Gastrocnemius medialis (tissue), 4 donors: ENCODE measurements at places on chromosomes 5 and 9. TPM values are rescaled to one million over a fixed set of nuclear protein-coding genes. Genes with fewer than 3 reads are reported as not detected.

The SPINK6 gene
- not detected for total RNA-seq

The LURAP1L gene
- total RNA-seq = 2.2 TPM

The AHRR gene
- 1.3 TPM for total RNA-seq

The ACOT12 gene
- total RNA-seq = 0.53 TPM

The PCDHB3 gene
- total RNA-seq = not detected

- no peaks in the 10 kb centered on the region for H3K27me3 ChIP-seq
- no peaks in the 10 kb centered on the region for H3K36me3 ChIP-seq
- peak; percentile 7 for DNase-seq
These were observed 11.3 kb downstream of the CARD19 start for GRCh38 chr9:93107151-93107824.

GRCh38 chr9:91220021-91220420 lies 141.7 kb downstream of the AUH start:
- H3K4me3 ChIP-seq = no peak overlapping the region
- H3K36me3 ChIP-seq = peaks cover 15% of the 10 kb centered on the region
- peaks cover 20% of the 10 kb centered on the region for H3K4me1 ChIP-seq
- DNase-seq = no peak
- H3K27me3 ChIP-seq = no peaks in the 10 kb centered on the region
- H3K27ac ChIP-seq = no peak overlapping the region

DNA sequence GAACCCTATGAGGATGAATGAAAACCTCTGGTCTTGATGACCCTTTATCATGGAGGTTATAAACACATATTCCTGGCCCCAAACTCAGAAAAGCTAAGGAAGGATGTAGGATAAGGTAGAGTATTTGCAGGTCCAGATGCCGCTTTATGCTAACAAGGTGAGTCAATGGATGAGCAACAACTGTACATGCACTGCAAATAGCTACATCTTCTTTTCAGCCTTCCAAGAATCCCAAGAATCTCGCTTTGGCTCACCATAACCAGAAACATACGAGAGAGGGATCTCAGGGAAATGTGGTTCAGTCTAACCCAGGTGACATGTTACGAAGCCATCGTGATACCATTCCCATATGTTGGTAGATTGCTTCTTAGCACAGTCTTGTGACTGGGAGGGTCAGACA lies 152.3 kb upstream of the ANKH start:
- no peak overlapping the region for H3K27ac ChIP-seq
- no peaks in the 10 kb centered on the region for H3K36me3 ChIP-seq
- H3K4me1 ChIP-seq = no peaks in the 10 kb centered on the region
- no peak overlapping the region for H3K4me3 ChIP-seq
- no peak for DNase-seq

DNA sequence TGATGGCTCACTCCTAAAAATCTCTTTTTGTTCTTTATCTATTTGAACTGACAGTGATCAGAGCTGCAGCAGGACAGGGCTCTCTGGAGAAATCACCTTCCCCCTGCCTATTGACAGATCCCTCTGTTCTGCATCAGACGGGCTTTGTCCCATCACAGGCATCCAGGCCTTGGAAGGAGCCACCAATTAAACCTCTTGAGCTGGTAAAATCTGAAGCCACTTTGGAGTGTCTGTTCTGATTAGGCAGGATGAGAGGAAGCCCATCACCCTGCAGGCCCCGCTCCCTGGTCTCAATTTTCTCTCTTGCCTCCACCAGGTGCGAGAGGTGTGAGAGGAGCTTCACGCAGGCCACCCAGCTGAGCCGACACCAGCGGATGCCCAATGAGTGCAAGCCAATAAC lies 97.7 kb downstream of the PRDM6 start:
- no peak overlapping the region for H3K4me3 ChIP-seq
- H3K27ac ChIP-seq = no peak overlapping the region
- H3K27me3 ChIP-seq = no peaks in the 10 kb centered on the region

GRCh38 chr9:83665580-83666200 lies 42.1 kb downstream of the UBQLN1 start:
- no peak for DNase-seq
- peaks cover 70% of the 10 kb centered on the region for H3K36me3 ChIP-seq
- H3K27ac ChIP-seq = peak overlapping the region; percentile 13
- H3K4me3 ChIP-seq = no peak overlapping the region
- no peaks in the 10 kb centered on the region for H3K27me3 ChIP-seq

DNA sequence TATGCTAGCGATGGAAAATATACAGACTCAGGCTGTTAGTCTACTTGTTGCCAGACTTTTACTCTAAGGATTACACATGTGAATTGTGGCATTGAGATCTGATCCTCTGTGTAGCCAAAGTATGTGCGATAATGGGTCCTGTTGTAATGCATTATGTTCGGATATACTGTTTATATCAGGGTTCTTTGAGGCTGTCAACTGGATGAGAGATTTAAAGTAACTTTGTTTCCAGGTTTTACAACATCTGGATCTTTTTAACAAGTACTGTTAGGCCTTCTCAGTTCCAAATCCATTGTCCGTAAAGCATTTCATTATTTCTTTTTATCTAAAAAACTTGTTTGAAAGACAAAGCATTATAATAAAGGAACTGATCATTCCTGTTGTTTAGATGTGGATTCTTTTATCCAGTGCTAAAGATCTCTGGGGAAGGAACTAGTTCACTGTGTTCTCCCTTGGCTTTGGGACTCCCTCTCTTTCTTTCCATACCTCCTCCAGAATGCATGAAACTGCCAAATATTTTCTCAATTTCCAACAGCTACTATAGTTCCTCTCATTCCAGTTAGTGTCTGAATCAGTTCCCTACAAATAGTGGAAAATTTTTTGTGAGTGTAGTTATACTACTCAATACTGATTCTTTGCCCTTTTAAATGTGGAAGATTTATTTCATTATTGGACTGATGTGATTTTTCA lies 68.8 kb downstream of the HACD4 start:
- no peaks in the 10 kb centered on the region for H3K27me3 ChIP-seq
- H3K4me3 ChIP-seq = no peak overlapping the region
- no peaks in the 10 kb centered on the region for H3K4me1 ChIP-seq

- H3K36me3 ChIP-seq = no peaks in the 10 kb centered on the region
- no peak overlapping the region for H3K27ac ChIP-seq
- H3K27me3 ChIP-seq = peaks cover 90% of the 10 kb centered on the region
- DNase-seq = no peak
These were observed 3.9 kb upstream of the ISL1 start for GRCh38 chr5:51379331-51379700.

DNA sequence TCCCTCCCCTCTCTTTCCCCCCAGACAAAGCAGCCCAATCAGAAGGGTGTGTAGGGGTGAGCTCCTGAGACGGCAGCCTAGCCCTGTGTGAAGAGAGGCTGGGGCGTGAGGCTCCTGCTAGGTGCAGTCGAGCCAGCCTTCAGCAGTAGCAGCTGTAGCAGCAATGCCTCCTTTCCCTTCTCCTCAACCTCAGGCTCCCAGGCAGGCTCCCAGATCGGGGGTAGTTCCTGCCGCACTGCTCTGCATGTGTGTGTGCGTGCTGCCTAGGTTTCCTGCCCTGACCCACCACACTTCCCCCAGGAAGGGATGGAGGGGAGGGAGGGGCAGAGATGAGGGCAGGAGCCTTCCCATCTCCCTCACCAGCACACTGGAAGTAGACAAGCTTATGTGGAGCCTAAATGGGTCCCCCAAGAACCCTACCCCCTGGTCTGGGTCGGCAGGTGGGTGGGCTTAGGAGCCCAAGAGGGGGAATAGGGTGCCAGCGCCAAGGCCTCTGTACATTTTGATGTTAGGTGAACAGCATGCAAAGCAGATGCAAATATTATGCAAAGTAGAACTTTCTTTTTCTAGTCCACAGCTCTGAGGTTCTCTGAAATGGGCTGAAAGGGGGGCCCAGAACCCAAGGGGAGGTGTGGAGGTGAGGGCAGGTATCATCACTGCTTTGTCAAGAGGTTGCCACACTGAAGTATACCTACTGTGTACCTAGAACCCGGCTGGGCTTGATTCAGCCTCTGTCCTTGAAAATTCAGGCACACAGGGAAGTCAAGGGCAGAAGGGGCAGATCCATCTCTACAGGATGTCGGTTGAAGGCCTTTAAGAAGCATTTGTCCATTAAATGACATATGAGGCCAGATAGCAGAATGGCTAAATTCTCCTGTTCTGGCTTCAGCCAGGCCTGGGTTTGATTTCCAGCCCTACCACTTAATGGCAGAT lies 57.8 kb downstream of the CXXC5 start:
- no peaks in the 10 kb centered on the region for H3K36me3 ChIP-seq
- peaks cover 17% of the 10 kb centered on the region for H3K27me3 ChIP-seq
- no peak overlapping the region for H3K4me3 ChIP-seq
- DNase-seq = no peak
- peaks cover 8% of the 10 kb centered on the region for H3K4me1 ChIP-seq
- no peak overlapping the region for H3K27ac ChIP-seq

GRCh38 chr9:92976431-92976830 lies 29.1 kb downstream of the FGD3 start:
- H3K27ac ChIP-seq = no peak overlapping the region
- no peaks in the 10 kb centered on the region for H3K27me3 ChIP-seq
- H3K36me3 ChIP-seq = no peaks in the 10 kb centered on the region
- H3K4me3 ChIP-seq = no peak overlapping the region
- no peaks in the 10 kb centered on the region for H3K4me1 ChIP-seq
- DNase-seq = no peak

DNA sequence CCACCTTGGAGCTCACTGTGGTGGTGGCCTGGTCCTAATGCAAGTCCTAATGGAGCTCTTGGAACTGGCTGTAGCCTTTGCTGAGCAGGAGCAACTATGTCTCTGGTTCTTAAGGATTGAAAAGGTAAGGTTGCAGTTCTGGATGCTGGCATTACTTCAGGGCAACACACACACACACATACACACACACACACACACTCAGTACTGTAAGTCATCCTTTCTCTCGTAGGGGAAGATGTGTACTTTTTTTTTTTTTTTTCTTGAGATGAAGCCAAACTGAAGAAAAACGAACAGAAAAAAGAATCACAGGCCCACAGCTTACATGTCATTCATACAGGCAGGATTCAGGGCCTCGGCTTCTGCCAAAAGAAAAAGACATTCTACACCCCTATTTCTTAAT lies 81.1 kb upstream of the RPS23 start:
- no peak overlapping the region for H3K4me3 ChIP-seq
- no peak overlapping the region for H3K27ac ChIP-seq
- no peaks in the 10 kb centered on the region for H3K27me3 ChIP-seq
- H3K4me1 ChIP-seq = no peaks in the 10 kb centered on the region

DNA sequence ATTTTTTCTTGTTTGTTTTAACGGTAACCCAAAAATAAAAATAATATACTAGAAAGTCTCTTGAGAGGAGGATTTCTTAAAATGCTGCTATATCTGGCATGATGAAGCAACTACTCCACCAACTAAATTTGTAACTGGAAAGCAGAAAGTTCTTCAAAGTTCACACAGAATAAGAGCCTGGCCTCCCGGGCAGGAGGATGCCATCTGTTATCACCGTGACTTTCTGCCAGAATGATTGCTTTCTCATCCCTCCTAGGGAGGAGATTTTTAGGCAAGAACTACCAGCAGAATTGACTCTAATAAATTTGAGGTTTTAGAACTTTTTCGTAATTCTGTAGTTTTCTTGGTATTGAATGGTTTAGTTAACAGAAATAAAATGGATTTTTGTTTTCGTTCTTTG lies 464.6 kb upstream of the ACTBL2 start:
- no peaks in the 10 kb centered on the region for H3K4me1 ChIP-seq
- no peak for DNase-seq
- H3K4me3 ChIP-seq = no peak overlapping the region
- H3K27ac ChIP-seq = no peak overlapping the region

- DNase-seq = no peak
- no peaks in the 10 kb centered on the region for H3K27me3 ChIP-seq
- no peak overlapping the region for H3K27ac ChIP-seq
- no peak overlapping the region for H3K4me3 ChIP-seq
- H3K36me3 ChIP-seq = peaks cover under 1% of the 10 kb centered on the region
These were observed 13.8 kb upstream of the CTSL start for GRCh38 chr9:87711857-87712800.

GRCh38 chr5:123511648-123512605 lies at the start of gene CSNK1G3:
Gene CSNK1G3, plus strand, starts transcription at chr5:123512177. Its CDS starts 33,487 bp downstream, at chr5:123545664.
- no peaks in the 10 kb centered on the region for H3K27me3 ChIP-seq
- H3K4me1 ChIP-seq = peaks cover 20% of the 10 kb centered on the region
- peak within 1 kb of the TSS; percentile 84 for H3K27ac ChIP-seq
- peak; percentile 97 for DNase-seq
- H3K4me3 ChIP-seq = peak within 1 kb of the TSS; percentile 85

DNA sequence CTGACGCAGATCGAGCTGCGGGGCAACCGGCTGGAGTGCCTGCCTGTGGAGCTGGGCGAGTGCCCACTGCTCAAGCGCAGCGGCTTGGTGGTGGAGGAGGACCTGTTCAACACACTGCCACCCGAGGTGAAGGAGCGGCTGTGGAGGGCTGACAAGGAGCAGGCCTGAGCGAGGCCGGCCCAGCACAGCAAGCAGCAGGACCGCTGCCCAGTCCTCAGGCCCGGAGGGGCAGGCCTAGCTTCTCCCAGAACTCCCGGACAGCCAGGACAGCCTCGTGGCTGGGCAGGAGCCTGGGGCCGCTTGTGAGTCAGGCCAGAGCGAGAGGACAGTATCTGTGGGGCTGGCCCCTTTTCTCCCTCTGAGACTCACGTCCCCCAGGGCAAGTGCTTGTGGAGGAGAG lies 4.6 kb upstream of the PHYHD1 start:
- no peak for DNase-seq
- H3K4me3 ChIP-seq = peak overlapping the region; percentile 43
- H3K27ac ChIP-seq = peak overlapping the region; percentile 73
- peaks cover 83% of the 10 kb centered on the region for H3K4me1 ChIP-seq
- no peaks in the 10 kb centered on the region for H3K27me3 ChIP-seq

DNA sequence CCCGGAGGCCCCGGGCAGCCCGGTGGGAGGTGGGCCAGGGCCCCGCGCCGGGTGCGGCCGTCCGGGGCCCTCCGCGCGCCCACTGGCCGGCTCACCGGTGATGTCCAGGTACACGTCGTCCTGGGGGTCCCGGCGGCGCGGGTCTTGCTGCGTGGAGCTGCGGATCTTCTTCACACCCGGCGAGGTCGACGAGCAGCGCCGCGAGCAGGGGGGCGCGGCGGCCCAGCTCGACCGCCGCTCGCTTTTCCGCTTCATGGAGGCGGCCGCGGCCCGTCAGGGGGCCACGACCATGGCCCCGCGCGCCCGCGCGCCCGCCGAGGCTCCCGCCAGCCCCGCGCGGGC lies 548 bp downstream of the CDC14B start:
- H3K36me3 ChIP-seq = no peaks in the 10 kb centered on the region
- peak overlapping the region; percentile 70 for H3K4me3 ChIP-seq
- no peak for DNase-seq
- no peaks in the 10 kb centered on the region for H3K27me3 ChIP-seq
- H3K4me1 ChIP-seq = no peaks in the 10 kb centered on the region

DNA sequence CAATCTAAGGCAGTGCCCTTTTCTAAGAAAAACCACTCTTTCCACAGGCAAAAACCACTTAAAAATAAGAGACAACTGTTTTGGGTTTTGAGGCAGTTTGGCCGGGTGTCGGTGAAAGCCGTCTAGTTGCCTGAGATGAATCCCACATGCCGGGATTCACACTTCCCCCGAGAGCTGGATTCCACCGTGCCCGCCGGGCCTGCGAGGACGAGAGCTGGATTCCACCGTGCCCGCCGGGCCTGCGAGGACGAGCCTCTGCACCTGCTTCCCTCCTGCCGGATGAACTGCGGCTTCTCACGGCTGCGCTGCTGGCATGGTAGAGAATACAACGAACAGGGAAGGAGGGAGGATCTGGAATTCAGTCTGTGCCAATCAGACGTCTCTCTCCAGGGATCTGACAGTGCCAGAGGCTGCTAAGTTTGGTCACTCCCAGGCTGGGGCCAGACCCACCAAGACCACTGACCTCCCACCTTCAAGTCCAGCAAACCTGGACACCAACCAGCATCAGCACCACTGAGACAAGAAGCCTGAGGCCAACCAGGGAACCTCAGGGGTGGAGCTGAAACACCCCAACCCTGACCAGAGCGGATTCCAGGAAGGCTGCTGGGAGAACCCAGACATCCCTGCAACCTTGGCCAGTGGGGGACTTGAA lies 23.0 kb downstream of the VAV2 start:
- H3K4me1 ChIP-seq = no peaks in the 10 kb centered on the region
- H3K36me3 ChIP-seq = no peaks in the 10 kb centered on the region
- H3K27me3 ChIP-seq = no peaks in the 10 kb centered on the region
- no peak overlapping the region for H3K4me3 ChIP-seq
- DNase-seq = no peak
- no peak overlapping the region for H3K27ac ChIP-seq
